ENCODE measurements at places on chromosomes 13 and 19.

DNA sequence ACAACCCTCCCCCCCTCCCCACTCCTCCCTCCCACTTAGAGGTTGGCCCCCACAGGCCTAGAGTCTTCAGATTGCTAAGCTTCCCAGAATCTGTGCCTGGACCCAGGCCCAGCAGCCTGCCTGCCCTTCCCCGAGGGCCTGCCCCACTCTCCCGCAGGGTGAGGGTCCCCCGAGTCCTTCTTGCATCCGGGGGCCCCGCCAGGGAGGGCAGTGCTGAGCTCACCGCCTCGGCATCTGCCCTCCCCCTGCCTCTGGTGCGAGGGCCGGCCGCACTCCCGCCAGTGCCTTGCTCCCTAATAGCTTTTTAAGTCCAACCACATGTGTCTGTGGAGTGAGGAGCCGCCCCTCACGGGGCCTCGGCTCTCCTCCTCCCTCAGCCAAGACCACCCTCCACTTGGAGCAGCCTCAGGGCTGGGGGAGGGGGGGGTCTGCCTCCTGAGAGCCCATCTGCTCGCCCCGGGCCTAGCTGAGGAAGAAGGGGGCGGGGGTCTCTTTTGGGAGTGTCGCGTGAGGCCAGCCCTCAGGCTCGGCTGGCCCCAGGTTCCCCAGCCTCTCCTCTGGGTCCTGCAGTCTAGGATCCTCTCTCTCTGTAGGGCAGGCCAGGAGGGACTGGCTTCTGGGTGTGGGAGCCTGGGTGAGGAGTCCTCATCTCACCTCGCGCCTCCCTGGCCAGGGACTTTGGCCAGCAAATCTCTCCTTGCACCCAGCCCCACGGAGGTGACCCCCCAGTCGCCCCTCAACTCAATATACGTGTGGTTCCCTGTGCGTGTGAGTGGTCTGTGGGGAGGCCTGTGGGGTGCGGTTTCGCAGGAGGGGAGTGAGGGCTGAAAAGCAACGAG, 47.2 kb downstream of the LYL1 start:
- no peak for DNase-seq

DNA sequence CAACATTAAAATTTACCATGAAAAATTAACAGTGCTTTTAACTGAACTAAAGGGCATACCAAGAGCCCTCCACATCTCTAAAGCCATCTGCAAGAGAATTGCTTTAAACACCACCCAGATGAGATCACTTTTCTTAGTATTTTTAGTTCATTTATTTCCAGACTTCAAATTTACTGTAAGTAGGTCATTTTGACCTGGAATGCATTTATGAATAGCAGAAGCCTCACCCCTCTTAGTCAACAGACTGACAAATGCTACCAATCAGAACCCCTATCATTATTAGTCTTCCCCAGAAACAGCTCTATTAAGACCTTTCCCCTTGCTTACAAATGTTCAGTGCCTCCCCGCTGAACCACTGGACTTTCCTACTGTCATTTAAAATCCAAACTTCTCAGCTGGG, 27.3 kb downstream of the RUBCNL start:
- no peak for DNase-seq

- DNase-seq, result no peak
These were observed 307.0 kb downstream of the UQCRFS1 start for GRCh38 chr19:28905996-28906395.

DNA sequence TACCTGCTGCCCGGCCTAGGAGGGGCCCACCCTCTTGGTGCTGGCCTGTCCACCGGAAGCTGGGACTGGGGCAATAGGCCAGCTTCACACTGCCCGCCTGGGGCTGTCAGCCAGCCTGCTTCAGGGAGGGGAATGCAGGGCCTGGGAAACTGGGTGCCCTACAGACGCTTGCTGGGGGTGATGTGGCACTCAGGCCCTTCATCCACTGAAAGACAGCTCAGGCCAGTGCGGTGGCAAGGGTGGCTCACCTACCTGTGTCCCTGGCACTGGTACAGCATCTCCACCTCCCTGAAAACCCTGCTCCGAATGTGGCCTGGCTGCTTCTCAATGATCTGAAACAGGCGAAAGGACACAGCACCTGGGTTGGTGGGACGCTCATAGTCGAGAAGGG, 7.8 kb downstream of the MKNK2 start:
- DNase-seq, result no peak

GRCh38 chr19:44748426-44749254, at the start of gene BCL3:
TSS of gene BCL3 (plus strand) at chr19:44748708. CDS start at chr19:44748791, 83 bp downstream.
- no peak for DNase-seq

GRCh38 chr13:51240178-51240577, 18.0 kb downstream of the FAM124A start:
- DNase-seq, result no peak

DNA sequence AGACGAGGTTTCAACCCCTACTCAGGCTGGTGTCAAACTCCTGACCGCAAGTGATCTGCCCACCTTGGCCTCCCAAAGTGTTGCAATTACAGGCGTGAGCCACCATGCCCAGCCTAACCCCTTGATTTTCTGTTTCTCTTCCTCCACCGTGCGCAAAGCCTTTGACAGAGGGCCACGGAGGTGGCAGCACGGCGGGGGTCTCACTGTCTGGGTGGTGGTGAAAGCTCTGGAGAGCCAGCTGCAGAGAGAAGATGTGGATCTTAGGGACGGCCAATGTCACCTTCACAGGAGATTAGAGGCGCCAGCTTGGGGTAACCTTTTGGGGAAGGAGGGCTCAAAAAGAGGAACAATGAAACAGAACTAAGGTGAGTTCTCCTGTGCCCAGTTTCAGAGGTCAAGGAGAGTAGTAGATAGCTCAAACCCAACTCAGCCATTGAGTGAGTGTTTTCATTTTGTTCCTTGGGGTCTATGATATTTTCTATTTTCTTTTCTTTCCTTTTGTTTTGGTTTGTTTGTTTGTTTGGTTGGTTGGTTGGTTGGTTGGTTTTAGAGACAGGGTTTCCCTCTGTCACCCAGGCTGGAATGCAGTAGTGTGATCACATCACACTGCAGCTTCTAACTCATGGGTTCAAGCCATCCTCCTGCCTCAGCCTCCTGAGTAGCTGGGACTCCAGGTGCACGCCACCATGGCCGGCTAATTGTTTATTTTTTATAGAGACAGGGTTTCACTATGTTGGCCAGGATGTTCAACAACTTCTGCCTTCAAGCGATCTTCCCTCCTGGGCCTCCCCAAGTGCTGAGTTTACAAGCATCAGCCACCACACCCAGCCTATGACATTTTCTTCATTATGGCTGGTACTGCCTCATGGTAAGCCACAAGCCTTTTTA, 37.7 kb downstream of the GPR42 start:
- no peak for DNase-seq

- no peak for DNase-seq
These were observed 2.7 kb downstream of the DMRTC2 start for GRCh38 chr19:41847351-41848105.

- no peak for DNase-seq
These were observed 51.5 kb downstream of the ATP7B start for GRCh38 chr13:51959773-51960172.

- DNase-seq, result no peak
These were observed 117.2 kb upstream of the MAB21L1 start for GRCh38 chr13:35593651-35594050.

GRCh38 chr19:4473763-4474513, 1.8 kb downstream of the HDGFL2 start:
- no peak for DNase-seq

GRCh38 chr13:46402178-46402577, 15.1 kb upstream of the RUBCNL start:
- DNase-seq, result no peak

DNA sequence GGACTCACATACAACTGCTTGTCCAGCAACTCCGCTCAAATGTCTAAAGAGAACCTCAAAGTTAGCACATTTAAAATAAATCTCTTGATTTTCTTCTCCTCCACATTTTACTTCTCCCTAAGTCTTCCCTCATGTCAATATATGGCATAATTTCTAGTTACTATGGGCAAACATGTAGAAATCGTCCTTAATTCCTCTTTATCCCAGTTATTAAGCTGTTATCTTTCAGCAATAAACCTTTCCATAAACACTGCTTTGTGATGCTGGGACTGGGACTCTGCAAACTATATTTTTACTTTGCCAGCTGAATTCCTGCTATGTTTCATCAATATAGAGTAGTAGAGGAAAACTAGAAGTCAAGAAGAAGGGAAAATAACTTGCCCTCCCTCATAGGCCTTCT, 99.7 kb downstream of the KCNRG start:
- no peak for DNase-seq

DNA sequence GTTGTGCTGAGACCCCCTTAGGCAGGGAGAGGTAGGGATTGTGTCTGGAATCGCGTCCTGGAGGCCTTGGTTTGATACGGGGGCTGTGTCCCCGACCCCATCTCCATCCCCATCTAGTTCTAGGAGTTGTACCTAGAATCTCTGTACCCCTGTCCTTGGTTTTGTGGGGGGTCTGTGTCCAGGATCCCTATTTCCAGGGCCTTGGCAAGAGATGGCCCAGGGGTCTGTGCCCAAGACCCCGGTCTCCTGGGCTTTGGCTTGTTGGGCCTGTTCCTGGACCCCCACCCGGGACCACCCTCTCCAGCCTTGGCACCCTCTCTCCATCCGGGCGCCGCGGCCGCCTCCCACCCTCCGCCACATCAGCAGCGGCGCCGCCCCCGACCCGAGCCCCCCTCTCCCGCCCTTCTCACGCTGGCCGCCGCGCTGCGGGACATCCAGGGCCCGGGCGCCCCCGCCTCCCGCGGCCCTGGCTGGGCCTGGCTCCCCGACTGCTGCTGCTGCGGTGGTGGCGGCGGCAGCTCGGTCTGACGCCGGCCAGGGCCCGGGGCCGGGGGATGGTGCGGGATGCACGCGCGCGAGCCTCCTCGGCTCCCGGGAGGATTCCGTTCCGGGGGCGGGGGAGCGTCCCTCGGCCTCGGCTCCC, at the start of gene NUMBL:
Gene NUMBL, minus strand, starts transcription at position 602 of the 643 bp plus-strand sequence. Its CDS starts 168 bp downstream, at position 434.
- no peak for DNase-seq

DNA sequence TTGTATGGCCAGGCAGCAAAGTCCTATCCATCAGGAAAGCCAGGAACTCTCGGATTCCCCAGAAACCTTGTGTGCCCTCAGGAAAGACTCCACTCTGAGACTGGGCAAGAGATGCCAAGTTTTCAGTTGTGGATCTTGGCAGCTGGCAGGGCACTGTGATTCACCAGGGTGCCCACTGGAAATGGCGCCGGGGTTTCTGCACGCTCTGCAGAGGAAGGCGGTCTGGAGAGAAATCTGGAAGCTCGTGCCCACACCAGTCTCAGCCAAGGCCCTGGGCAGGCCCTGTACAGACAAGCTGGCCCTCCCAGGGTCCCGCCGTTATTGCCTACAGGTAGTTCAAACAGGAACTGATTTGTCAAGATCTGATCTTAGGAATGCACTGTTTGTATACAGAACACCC, 4.9 kb downstream of the NAPA start:
- DNase-seq, result no peak

- DNase-seq, result peak; percentile 14
These were observed 8.0 kb downstream of the NAPSA start for GRCh38 chr19:50357178-50358100.

- no peak for DNase-seq
These were observed 107.0 kb downstream of the FLT1 start for GRCh38 chr13:28387740-28388501.

Data from GF-D8 (cell line).